ENCODE measurements at places on chromosomes 12 and 14.

- peak; percentile 91 for DNase-seq
Observed at GRCh38 chr12:31362115-31362758, 36.3 kb upstream of the SINHCAF start.

DNA sequence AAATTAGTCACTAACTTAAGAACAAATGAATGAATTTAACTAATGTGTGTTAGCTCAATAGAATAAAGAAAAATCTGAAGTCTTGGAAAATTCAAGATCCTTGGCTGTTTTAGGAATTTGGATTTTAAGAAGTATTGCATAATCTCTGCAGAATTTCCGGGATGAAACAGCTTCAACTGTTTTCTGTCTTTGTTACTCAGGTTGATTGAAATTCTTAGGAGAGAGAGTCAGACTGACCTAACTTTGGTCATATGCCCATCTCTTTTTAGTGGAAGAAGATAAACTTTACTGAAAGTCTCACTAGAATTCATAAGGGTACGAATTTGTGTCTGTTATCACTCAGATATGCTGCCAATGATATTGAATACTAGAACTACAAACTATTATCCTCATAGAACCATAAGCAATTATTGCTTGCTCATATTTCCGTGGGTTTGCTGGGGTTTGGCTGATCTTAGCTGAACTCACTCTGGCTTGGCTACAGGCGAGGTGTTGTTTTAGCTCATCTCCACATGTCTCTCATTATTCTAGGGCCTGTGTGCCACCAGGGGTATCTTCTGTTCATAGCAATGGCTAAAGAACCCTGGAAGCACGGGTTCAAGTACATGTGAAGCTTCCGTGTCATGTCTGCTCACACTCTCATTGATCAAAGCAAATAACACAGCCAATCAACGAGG is 257.4 kb upstream of the NOVA1 start:
- no peak for DNase-seq

DNA sequence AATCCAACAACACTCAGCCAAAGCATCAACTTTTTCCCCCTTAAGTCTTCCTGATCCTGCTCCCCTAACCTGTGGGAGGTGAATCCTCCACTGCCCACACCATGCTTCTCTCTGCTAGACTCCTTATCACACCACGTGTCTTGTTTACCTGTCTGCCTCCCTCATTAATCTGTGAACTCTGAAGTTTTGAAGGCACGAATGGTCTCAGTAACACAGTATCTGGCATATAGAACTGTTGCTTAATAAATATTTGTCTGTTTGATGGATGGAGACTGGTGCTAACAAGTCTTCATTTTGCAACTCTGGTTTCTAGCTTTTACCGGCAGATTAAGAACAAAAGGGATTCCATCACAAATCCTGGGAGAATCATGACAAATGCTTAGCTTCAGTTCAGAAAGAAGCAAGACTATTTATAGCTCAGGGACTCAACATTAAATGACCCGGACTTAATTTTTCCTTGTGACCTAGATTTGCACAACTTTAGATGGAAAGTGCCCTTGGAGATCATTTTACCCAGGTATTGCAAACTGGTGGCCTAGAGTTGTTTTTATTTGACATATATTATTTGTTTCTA is 267.4 kb downstream of the APAF1 start:
- DNase-seq = no peak

DNA sequence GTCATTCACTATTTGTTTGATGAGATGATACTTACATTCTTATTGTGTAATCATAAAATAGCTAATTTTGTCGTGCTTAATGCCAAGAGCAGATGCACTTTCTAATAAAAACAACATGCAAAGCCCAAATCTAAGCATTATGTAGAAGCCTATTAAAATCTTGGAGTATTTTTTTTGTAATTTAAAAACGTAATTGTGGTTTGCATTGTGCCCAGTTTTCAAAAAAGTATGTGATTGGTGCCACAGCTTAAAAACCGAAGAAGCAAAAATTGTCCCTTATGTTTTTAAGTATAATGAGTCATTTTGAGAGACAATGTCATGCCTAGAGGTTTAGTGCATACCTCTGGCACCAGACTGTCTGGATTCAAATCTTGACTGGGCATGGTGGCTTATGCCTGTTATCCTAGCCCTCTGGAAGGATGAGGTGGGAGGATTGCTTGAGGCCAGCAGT is 464.8 kb upstream of the RGS6 start:
- DNase-seq = no peak

DNA sequence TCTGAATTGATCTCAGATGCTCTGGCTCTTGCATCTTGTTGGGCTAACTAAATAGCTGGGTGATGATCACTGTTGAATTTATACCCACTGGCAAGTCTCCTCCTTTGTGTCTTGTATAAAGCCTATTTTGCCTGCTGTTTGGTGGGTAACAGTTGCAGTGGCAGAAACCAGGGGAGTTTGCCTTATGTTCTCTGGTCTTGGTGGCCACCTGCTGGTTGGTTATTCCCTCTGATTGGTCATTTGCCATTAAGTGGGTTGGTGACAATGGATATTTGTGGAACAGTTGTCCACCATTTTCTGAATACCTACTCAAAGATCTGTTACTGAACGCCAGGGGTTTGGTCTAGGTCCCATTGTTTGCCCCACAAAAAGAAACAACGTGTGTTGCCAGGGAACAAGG is 52.1 kb downstream of the AVPR1A start:
- DNase-seq = no peak

DNA sequence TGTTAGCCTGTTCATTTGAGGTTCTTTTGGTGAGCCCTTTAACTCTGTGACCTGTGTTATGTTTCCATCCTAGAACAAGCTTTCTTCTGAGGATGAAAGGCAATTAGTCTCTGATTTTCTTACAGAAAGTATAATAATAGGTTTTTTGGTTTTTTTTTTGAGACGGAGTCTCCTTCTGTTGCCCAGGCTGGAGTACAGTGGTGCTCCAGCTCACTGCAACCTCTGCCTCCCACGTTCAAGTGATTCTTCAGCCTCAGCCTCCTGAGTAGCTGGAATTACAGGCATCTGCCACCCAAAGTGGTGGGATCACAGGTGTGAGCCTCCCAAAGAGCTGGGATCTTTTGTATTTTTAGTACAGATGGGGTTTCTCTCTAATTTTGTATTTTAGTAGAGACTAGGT is 52.7 kb upstream of the SYNE2 start:
- DNase-seq = no peak

- no peak for DNase-seq
Observed at GRCh38 chr12:33184161-33184560, 255.5 kb downstream of the SYT10 start.

GRCh38 chr14:63273717-63274655 is 44.7 kb downstream of the GPHB5 start:
- DNase-seq = no peak

DNA sequence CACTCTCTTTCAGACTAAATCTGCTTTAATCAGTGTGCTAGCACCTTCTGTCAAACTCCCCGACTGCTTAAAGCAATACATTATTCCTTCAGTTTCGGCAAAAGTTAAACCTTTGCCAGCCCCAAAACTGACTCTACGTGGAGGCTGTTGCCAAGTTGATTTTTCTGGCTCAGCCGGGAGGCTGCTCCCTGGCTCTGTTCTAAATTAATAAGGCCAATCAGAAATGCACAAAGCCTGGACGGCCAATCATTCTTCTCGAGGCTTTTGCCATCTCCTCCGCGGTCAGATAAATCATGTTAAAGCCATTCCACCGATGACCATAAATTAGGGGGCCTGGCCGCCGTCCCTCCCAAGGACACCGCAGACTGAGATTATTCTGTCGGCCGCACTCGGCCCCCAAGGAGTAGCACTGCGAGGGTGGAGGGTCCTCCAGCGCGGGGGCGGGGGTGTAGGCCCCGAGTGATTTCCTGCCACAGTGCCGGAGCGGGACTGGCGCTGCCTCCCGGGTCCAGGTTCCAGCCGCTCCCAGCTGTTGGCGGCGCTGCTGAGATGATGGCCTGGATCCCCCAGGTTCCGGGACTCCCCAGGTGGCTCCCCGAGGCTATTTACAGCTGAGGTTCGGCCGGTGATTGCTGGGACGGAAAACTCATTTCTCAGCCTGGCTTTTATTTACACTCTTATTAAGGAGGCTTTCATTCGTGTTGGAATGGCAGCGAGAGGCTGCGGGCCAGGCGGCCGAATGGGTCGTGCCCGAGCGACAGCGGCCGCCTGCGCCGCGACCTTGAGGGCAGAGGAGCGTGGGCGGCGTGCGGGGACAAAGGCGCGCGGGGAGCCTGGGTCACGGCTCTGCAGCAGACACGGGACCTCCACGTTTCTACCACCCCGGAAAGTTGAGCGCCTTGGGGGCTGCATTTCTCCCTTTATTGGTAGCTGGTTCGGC is 165.1 kb downstream of the MON2 start:
- DNase-seq = peak; percentile 79

DNA sequence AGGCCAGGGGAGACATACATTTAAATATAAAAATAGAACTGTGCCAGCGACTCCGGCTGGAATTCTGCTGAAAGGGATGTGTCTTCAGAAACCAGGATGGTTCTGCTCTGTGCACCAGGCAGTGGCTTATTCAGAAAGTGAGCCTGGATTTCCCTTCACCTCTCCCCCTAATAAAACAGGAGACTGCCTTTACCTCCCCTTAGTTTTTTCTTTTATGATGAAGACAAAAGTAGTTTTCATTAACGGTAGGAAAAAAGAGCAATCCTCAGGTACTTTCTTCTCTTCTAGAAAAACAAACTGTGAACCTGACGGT is 346 bp downstream of the SLC7A8 start:
- no peak for DNase-seq
